ENCODE measurements at places on chromosomes 3 and 15. TPM values are rescaled to one million over a fixed set of nuclear protein-coding genes. Genes with fewer than 3 reads are reported as not detected.

DNA sequence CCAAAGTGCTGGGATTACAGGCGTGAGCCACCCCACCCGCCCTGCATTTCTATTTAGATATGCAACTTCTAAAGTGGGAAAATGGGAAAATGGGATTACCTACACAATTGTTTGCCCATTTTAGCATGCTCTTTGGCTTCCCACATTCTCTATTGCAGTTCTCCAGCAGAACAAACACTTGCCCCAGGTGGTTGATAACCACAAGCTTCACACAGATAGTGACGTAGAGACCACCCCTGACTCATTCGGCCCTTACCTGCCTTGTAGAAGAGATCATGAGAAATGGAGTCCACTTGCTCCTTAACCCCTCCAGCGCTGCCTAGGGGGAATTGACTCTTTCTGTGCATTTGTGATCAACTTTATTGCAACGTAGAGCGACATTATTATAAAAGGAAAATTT lies 83.2 kb upstream of the RAP2B start:
- H3K27ac ChIP-seq, result no peak overlapping the region
- DNase-seq, result no peak
- H3K4me3 ChIP-seq, result no peak overlapping the region
- no peaks in the 10 kb centered on the region for H3K27me3 ChIP-seq

DNA sequence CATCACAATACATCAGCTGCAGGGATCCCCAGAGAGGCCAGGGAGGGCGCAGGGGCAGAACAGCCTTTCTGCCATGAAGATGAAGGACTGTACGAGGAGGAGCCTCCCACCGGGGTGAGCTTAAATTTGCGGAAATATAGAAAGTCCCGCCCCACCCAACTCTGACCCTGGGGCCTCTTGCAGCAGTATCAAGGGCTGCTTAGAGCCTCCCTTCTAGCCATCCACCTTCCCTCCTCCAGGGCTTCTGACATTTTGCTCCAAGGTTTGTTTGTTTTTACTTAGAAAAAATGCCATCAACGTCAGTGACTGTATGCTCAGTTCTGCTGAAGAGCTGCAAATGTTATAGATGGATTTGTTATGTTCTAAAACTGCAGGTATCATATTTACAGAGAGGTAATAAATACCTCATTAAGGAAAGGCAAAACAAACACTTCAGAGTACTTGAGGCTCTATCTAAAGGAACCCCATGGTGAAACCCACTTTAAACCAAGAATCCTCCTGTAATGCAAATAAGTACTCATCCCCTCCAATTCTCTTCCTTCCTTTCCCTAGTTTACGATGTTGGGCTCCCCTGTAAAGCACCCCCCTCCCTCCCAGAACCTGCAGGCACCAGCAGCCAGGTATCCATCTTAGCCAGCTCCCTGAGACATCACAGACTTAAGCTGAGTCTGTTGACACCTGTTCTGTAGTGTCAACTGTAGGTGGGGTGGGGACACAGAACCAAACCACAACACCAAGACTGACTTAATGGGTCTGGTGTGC lies 30.5 kb downstream of the RFTN1 start:
- H3K27me3 ChIP-seq, result no peaks in the 10 kb centered on the region
- no peak overlapping the region for H3K27ac ChIP-seq
- peak; percentile 49 for DNase-seq
- H3K4me3 ChIP-seq, result peak overlapping the region; percentile 35
- H3K4me1 ChIP-seq, result peaks cover 42% of the 10 kb centered on the region

DNA sequence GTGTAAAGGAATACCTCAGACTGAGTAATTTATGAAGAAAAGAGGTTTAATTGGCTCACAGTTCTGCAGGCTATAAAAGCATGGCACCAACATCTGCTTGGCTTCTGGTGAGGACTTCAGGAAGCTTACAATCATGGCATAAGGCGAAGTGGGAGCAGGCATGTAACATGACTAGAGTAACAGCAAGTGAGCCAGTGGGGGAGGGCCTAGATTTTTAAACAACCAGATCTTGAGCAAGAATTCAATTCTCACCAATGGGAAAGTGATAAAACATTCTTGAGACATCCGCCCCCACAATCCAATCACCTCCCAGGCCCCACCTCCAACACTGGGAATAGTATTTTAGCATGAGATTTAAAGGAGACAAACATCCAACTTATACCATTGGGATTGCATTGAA lies 44.2 kb upstream of the BCL2A1 start:
- H3K27ac ChIP-seq, result no peak overlapping the region
- no peaks in the 10 kb centered on the region for H3K27me3 ChIP-seq
- H3K4me3 ChIP-seq, result no peak overlapping the region
- DNase-seq, result no peak

GRCh38 chr3:126927846-126928245 lies 55.1 kb upstream of the PLXNA1 start:
- H3K4me1 ChIP-seq, result no peaks in the 10 kb centered on the region
- DNase-seq, result no peak
- H3K4me3 ChIP-seq, result no peak overlapping the region
- H3K27me3 ChIP-seq, result no peaks in the 10 kb centered on the region

GRCh38 chr3:195932418-195933043 lies 24.2 kb upstream of the TNK2 start:
- no peaks in the 10 kb centered on the region for H3K4me1 ChIP-seq
- no peak overlapping the region for H3K27ac ChIP-seq
- no peak overlapping the region for H3K4me3 ChIP-seq
- DNase-seq, result no peak
- no peaks in the 10 kb centered on the region for H3K27me3 ChIP-seq
- no peaks in the 10 kb centered on the region for H3K36me3 ChIP-seq

GRCh38 chr3:70433091-70433490 lies 120.7 kb upstream of the MDFIC2 start:
- no peaks in the 10 kb centered on the region for H3K27me3 ChIP-seq
- no peaks in the 10 kb centered on the region for H3K4me1 ChIP-seq
- no peak overlapping the region for H3K4me3 ChIP-seq
- H3K36me3 ChIP-seq, result no peaks in the 10 kb centered on the region
- no peak for DNase-seq

DNA sequence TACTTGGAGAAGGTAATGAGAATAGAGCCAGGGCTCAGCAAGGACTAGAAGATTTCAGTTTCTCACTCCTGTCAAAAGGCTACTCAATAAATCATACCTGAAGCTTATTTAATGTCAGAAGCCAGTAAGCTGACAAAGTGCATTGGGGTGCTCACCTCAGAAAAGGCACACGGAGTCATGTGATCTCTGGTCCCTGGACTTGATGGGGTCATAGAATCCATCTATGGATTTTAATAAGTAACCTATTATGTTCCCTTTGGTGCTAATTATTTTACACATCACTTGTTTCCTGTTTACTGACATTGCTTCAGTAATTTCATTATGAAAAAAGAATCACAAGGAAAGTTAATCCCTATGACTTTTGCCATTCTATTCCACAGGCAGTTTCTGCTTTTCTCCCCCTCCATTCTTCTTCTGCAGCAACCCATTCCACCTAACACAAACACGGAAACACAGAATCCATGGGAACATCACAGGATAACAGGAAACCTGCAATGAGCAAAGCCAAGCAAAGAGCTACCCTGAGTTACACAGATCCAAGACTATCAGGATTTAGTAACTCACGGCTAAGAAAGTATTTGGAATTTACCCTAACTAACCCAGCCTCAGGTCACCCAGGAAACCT lies 159.6 kb downstream of the MEIS2 start:
- no peak overlapping the region for H3K27ac ChIP-seq
- H3K36me3 ChIP-seq, result no peaks in the 10 kb centered on the region
- no peaks in the 10 kb centered on the region for H3K4me1 ChIP-seq
- H3K27me3 ChIP-seq, result no peaks in the 10 kb centered on the region
- no peak overlapping the region for H3K4me3 ChIP-seq

GRCh38 chr3:31035681-31036080 lies 141.2 kb upstream of the GADL1 start:
- H3K4me3 ChIP-seq, result no peak overlapping the region
- no peaks in the 10 kb centered on the region for H3K27me3 ChIP-seq
- H3K36me3 ChIP-seq, result no peaks in the 10 kb centered on the region
- no peak for DNase-seq
- no peaks in the 10 kb centered on the region for H3K4me1 ChIP-seq

DNA sequence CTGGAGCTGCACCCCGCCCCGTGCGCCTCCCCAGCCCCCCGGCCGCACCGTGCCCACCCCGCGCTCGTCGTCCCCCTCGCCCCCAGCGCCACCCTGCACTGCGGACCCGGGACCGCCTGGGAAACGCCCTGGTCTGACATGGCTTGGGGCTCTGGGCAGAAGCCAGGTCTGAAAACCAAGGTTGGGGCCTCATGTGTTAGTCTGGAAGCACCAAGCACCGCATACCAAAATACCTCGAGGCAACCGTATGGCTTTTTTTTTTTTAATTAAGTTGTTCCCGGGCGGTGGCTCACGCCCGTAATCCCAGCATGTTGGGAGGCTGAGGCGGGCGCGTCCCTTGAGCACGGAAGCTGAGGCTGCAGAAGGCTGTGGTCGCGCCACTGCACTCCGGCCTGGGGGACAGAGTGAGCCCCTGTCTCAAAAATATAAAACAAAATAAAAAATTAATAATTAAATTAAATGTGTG lies 91.5 kb upstream of the CHD2 start:
- no peak for DNase-seq
- H3K4me1 ChIP-seq, result peaks cover 46% of the 10 kb centered on the region
- H3K27me3 ChIP-seq, result no peaks in the 10 kb centered on the region
- no peaks in the 10 kb centered on the region for H3K36me3 ChIP-seq

Gene DLEC1
- total RNA-seq, result 1.0 TPM

Gene PPP1R14D
- total RNA-seq, result not detected

Gene MAPKAPK3
- total RNA-seq, result 156 TPM

Gene MYRIP
- not detected for total RNA-seq
